ENCODE measurements at places on chromosomes 11 and 22.

GRCh38 chr11:123062158-123062891 is 389 bp upstream of the HSPA8 start:
- DNase-seq = peak; percentile 99

GRCh38 chr11:24497831-24498230 is 978 bp downstream of the LUZP2 start:
- no peak for DNase-seq

GRCh38 chr11:114284021-114284420 is 12.2 kb upstream of the NNMT start:
- DNase-seq = no peak

DNA sequence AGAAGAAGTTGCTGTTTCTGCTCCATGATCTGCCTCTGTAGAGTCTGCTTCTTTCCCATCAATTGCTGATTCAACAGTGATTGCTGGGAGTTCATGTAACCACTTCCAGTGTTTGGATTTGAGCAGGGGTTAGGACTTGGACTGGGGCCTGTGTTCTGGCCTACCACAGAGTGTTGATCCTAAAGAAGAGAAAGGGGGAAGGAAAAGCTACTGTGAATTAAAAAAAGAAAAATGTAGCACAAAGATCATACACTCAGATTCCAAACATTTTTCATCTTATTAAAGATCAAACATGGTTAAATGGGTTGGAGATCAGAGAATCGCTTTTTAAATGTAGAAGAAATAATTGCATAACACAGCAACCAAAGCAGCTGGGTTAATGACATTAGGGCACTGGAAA is 67.6 kb upstream of the MTMR2 start:
- peak; percentile 54 for DNase-seq

- no peak for DNase-seq
Observed at GRCh38 chr11:134633276-134633675, 221.2 kb upstream of the B3GAT1 start.

- no peak for DNase-seq
Observed at GRCh38 chr11:68598816-68599653, 85.3 kb upstream of the GAL start.

- no peak for DNase-seq
Observed at GRCh38 chr11:62677156-62677555, 1.7 kb downstream of the UBXN1 start.

- DNase-seq = peak; percentile 36
Observed at GRCh38 chr22:49827853-49828598, at the start of gene BRD1. Gene BRD1 (minus strand): TSS chr22:49827873. CDS start chr22:49824317, 3,556 bp downstream.

DNA sequence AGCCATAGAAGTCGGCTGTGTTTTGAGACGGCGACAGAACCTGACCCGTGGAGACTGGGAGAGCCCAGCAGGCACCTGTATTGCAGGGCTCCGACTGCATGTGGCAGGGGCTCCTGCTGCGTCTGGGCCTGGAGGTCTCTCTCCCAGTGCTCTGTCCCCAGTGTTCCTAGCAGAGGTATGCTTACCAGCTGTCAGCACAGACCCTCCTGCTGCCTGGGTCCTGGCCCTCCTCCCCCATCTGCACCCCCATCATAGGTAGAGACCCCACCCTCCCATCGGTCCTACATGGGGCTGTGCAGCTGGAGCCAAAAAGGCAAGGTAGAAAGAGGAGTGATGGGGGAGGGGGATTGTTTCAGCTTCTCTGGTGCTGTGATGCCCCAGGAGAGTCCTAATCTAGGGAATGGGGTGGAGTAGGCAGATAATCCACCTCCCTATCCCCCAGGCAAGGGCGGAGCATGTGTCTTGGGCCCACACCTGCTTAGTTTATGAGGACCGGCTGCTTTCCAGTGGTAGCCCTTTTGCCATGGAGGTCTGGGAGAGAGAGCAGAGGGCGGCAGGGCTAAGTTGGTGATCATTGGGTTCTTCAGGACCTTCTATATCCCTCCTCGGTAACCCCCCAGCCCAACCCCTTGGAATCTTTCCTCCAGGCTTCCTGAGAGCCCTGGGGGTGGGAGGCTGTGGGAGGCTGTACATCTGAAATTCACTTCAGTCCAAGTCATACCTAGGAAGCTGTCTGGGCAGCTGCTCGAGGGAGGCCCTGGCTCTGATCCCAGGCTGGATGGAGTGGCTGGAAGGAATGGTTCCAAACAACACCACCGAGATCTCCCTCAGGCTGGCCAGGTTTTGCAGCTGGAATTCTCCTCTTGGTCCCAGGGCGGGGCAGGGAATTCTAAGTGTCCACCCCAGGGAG is 5.3 kb downstream of the SLC7A4 start:
- no peak for DNase-seq

DNA sequence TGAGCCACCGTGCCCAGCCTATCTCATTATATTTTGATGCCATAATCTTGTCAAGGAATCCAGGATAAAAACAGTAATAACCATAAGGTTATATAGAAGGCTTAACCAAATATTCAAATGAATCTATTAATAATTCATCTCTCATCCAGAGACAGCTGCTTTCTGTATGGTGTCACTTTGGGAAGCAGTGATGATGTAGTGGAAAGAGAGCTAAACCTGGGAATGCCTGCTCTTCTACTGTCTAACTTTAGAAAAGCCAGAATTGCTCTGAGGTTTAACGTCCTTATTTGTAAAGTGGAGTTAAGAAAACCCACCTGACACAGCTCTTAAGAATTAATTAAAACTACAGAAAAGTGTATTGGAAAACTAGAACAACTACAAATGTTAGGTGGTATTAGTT is 29.3 kb upstream of the OR10D3 start:
- no peak for DNase-seq

DNA sequence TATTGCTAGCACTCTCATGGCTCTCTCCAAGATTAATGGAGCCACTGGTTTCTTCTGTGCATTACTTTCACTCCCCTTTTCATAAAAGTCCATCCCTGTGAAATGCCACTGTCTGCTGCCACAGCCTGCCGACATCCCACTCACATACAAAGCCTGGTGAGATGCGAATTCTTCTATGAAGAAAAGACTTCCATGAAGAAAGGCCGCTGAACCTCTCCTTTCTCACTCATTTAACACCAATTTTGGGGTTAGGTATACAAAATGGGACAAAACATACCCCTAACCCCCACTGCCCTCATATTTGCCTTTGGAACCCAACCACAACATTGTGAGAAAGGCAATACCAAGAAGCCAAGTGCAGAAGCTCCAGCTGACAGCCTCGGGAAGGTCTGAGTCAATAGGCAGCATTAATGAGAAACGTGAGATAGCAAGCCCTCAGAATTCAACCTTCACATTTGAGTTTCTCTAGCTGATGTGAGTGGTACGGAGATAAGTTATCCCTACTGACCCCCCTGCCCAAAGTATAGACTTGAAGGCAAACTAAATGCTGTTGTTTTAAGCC is 156.4 kb downstream of the ATG16L2 start:
- no peak for DNase-seq

DNA sequence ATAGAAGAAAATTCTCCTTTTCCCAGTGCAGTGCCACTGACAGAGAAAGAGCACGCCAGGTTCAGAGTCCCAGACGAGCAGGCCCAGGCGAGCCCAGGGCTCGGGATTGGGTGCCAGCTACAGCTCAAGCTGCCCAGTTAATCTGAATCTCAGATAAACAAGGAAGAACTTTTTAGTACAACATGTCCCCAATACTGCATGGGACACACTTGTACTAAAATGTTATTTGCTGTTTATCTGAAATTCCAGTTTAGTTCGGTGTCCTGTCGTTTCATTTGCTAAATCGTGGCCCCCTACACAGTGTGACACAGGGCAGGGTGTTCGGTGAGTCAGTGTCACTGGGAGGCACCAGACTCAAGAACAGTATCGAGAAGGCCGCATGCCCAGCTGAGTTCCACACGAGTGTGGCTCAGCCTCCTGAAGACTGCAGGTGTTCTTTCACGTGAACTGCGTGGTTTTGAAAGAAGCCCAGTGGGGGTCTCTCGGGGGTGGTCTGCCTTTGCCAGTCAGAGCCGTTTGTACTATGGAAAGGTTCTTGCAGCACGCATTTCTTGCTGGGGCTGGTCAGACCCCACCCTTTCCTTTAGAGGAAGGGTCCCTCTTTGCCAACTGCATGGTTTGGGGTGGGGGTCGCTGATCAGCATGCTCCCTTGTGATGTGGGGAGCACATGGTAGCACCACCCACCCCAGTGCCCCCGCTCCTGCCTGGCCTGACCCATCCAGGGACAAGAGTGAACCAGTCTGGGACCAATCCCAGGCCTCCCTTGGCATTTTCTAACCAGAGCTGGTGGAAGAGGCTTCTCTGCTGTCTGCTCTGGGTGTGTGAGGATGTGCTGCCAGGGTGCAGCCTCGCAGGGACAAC is 115.6 kb upstream of the B3GAT1 start:
- no peak for DNase-seq

DNA sequence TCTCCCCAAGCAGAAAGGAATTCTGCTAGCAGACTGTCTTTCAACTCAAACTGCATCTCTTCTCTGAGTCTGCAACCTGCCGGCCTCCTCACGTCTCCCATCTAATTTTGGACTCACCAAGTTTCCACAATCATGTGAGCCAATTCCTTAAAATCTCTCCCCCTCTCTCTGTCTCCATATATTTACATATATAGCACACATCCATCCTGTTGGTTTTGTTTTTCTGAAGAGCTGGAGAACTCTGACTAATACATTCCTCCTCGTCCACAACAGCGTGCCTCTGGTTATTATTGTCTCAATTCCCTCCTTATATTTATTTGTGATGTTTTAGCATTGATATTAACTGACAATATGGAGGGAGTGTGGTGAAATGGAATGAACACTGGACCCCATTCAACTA is 29.6 kb upstream of the FJX1 start:
- DNase-seq = peak; percentile 77

GRCh38 chr22:32994898-32995297 is 63.3 kb downstream of the SYN3 start:
- DNase-seq = no peak

- no peak for DNase-seq
Observed at GRCh38 chr11:76795936-76796441, 12.8 kb downstream of the TSKU start.

DNA sequence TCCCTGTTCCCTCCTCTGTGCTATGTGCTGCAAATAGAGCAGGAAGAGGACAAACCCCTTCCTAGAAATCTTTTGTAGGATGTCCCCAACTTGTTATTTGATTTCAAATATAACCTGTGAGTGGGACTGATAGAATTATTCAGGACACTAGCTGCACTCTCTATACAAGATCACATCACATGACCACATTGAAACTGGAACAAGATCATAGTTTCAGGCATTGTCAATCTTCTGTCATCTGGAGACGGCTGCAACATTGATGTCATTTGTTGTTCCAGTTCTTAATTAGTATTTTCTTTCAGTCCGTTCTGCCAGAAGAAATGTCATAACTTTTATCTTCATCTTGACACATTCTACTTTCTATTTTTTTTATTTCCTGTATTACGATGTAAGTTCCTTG is 89.3 kb downstream of the GRIA4 start:
- DNase-seq = no peak

DNA sequence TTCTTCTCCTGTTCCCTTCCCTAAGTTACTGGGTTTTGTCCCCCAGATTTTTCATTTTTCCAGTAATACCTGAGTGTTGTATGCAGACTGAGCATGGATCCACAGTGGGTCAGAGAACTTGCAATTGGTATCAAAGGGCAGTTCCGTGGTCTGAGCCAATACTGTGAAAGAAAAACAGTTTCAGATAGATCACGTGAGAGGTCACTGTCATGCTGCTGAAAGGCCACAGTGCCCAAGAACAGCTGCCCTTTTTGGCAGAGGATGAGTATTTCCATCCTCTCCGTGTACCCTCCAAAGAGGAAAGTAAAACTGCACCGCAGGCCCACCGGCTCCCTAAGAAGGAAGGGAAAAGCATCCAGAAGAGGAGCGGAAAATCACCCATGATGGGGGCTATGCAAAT is 73.0 kb upstream of the TBCEL start:
- no peak for DNase-seq

DNA sequence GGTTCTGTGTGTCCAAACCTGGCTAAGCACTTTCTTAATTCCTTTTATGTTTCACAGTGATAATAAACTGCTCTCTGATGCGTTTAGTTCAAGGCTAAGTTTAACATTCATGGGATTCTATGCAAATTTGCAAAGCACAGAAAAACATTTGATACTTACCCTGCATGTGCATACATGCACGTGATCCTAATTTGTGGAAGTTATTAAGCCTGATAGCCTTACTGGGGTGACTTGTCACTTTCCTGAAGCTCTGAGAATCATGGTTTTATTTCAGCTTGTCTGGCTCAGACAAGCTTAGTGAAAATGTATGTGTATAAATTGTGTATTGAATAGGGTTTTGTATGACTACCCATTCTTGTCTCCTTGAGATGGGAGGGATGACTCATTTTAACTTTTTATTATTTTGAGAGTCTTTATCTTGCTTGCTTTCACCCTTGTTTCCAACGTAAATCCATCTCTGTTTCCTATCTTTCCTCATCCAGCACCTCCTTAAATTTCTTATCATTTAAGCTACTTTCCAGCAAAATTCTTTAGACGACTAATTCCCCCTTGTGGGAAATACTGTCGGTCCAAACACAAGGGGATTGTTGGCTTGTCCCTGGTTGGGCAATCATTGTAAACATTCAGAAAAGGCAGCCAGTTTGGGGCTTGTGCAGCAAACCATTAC is 167.1 kb downstream of the C11orf91 start:
- DNase-seq = no peak

DNA sequence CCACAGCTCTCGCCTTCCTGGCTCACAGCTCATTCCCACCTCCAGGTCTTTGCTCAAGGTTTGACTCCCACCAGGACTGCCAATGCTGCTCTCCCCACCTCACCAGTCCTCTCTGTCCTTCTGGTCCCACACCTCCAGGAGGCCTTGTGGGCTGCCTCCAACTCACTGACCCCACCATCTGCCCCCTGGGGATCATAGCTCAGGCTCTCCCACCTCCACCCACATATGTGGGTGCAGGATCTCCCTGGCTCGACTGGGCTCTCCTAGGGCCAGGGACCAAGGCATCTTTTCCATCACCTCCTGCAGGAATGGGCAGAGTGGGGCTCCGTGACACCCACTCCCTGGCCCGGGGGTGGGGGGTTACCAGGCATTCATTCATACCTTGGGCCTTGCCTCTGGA is 13.8 kb upstream of the SSTR3 start:
- DNase-seq = no peak

DNA sequence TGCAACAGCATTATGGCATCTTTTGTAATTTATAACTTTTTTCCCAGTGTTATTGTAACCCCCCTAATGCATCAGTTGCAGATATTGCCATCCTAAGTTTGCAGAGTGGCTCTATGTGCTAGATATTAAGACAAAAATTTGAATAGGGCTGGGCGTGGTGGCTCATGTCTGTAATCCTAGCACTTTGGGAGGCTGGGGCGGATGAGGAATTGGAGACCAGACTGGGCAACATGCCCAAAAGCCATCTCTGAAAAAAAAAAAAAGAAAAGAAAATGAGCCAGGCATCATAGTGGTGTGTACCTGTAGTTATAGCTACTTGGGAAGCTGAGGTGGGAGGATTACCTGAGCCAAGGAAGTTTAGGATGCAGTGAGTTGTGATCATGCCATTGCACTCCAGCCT is 50.1 kb upstream of the MUC15 start:
- no peak for DNase-seq

Measured in fibroblast of skin of left quadriceps (primary cell).